ENCODE measurements at places on chromosomes 5 and 9.

DNA sequence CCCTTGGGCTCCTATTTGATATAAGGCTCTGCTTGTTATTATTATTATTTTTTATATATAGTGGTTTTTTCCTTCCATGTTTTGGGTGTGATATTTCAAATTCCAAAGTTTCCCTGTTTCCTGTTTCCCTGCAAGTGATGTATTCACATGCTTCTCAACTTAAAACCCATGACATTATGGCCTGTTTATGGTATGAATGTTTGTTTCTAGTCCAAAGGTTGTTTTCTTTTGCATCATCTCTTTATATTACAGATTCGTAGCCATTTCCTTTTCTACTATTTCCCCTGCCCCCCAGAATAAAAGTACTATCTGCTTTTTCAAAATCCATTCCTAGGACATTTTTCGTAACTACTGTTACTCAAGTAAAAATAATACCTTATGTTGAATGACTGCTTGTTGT is 7.5 kb downstream of the SEMA6A start:
- DNase-seq = no peak

GRCh38 chr9:107375001-107375400 is 91.9 kb downstream of the RAD23B start:
- no peak for DNase-seq

- DNase-seq = no peak
Observed at GRCh38 chr9:69645488-69645887, 26.7 kb downstream of the APBA1 start.

GRCh38 chr5:180785121-180785781 is 17.4 kb downstream of the MGAT1 start:
- DNase-seq = no peak

DNA sequence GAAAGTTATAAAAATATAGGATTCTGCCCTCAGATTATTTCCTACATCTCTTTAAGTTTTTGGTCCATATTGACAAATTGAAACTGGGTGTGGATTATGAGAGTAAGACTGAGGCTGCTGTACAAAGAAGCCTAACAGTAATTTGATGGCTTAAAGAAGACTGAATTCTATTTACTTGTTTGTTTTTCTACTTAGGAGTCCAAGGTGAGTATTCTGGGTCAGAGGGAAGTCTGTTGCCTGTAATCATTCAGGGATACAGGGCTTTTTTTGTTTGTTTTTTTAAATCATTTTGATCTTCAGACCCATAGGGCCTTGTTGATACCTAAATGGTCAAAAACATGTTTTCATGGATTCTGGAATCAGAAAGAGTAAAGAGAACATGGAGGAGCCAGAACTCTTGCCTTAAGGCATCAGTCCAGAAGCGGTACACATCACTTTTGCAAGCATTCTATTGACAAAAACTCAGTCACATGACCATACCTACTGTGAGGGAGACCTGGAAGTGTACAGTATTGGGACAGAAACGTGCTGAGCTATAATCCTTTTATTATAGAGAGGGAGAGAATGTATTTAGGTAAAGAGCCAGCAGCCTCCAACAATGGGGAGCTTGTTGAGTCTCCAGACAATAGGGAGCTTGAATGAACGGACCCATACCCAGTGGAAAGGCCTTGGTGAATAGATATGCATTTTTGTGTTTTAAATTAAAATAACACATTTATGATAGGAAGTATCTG is 102.7 kb downstream of the LRRC70 start:
- DNase-seq = no peak

- DNase-seq = no peak
Observed at GRCh38 chr9:111016016-111016415, 22.3 kb downstream of the LPAR1 start.

- no peak for DNase-seq
Observed at GRCh38 chr5:168304349-168304748, 12.9 kb downstream of the WWC1 start.

DNA sequence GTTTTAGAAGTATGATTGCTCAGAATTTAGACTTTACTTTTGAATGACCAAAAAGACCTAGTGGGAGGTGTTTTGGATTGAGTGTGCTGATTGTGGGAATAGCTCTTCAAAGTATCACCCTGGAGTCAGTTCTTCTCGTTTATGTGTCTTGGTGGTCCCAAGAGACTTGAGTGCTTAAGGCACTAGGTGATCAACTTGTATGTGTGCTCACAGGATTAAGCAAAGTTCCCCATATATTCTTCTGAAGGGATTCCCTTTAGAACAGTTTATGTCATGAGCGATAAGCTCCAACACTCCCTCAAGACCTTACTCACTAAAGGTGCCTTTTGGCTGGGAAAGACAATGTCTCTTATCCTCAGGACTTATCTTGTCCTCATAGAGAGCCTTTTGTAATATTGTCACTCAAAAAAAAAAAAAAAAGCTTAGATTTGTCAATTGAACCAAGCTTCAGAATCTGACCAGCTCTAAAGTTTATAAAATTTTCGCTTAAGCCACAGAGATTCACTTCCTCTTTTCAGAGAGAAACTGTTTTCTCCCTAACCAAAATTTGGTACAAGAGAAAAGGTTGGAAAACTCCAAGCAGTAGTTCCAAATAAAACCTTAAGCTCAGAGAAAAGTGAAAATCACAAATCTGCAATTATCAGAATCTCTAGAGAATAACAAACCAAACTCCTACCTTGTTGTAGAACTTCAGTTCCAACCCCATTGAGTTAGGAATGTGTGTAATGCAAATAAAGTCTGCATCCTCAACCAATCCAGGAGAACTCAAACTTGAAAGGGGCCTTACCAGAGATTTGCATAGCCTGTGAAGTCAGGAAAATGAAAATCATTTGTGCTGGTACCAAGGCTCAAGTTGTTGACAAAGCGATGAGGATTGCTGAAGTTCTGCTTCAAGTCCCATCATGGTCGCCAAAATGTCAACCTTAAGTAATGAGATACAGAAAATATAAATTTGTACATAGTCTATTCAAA is 40.0 kb upstream of the PDZD2 start:
- no peak for DNase-seq

GRCh38 chr5:179732918-179733771 is 523 bp downstream of the MAML1 start:
- DNase-seq = peak; percentile 23

DNA sequence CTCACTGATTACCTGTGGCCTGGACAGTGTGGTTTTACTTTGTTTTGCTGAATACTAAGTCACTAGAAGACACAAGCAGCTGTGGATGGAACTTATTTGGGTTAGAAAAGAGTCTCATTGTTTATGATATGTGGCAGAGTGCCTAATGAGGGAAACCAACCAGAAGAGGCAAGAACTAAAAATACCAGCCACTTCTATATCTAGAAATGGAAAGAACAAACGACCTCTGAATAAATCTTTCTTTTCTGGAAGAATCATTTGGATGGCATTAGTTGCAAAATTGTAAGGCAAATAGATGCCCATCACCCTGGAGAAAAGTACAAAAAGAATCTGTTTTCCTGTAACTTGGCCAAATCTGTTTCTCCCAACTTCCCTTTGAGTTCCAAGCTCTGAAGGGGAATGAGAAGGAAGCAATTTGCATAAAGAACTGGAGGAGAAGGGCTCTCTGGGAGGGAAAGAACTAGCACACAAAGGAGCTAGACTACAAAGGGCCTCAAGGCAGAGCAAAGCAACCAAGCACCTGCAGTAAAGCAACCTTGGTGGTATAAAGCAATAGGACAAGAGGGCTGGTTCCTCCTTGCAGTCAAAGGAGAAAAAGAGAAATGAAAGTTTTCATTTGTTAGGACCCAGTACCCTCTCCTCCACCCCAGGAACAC is 455.4 kb downstream of the CAAP1 start:
- DNase-seq = no peak

DNA sequence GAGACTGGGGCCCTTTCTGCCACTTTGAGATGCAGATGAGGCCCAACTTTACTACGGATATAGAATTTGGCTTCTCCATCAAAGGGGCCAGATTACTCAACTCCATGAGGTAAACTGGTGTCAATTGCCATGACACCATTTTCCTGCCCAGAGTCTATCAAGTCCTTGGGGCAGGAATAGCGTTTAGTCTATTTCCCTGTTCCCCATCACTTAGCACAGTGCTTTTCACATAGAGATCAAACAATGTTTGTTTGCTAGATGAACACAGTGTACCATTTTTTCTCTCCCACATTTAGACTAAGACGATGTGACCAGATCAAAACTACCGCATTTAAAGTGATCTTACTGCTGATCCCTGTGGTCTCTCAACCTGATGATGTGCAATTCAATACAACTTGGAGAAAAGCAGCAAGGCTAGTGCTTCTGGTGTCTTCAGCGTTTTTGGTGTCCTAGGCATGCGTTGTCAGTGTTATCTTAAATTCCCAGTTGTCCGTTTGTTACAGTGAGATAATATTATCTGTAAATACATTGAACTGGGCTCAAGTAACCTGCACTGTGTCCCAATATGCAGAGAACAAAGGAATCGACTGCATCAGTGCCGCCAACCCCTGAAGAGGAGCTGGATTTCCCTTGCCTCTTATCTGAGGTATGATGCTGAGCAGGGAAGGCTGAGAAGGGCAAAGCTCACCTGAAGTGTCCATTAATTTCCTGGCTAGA is 446.2 kb downstream of the PLK2 start:
- DNase-seq = no peak

GRCh38 chr9:107648153-107648715 is 158.7 kb upstream of the KLF4 start:
- DNase-seq = no peak

GRCh38 chr5:149837680-149838269 is 106.8 kb downstream of the PDE6A start:
- no peak for DNase-seq

GRCh38 chr9:133154097-133154989 is 9.4 kb downstream of the GBGT1 start:
- no peak for DNase-seq

DNA sequence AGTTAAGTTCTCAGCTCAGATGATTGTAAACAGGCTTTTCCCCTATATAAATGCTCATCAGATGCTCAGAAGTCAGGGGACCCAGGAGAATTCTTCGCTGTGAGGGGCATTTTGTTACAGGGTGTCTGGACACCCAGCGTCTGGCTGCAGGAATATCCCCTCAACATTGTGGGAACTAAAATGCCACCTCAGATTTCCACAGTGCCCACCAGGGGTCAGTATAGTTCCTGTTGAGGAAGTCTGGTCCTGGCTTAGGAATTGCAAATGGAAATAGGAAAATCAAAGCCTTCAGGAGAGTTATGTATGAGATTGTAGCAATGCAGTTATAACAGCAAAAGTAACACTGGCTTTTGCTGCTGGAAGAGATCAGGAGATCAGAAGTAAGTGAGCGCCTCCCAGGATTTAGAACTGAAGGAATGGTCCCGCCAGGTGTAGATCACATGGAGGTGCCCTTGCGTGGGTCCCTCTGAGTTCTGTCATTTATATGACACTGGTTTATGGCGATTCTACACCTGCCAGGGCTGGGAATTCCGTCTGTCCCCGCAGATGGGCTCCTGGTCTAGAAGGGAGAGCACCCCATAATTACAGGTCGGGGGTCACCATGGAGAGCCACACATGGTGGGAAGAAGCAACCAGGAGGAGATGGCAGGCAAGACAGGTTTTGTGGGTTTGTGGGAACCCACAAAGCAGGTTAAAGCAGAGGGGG is 47.1 kb upstream of the CTSL start:
- no peak for DNase-seq

- DNase-seq = no peak
Observed at GRCh38 chr5:95134326-95134725, 150.6 kb downstream of the MCTP1 start.

DNA sequence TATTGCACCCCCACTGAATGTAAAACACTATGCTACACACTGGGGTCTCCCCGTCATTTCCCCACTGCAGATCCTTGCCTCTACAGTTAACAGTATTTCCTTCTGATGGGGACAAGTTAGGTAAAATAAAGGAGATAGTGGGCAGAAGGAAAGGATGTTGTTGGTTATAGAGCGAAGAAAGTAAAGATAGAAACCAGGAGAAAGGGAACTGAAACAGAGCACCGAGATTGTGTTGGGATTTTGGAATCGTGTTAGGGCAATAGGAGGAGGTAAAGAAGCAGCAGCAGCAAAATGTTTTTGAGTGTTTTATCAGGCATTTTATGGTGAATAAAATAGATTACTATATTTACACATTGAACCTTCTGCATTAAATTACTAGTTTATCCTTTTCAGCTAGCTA is 60.0 kb downstream of the PAM start:
- no peak for DNase-seq

GRCh38 chr5:89471541-89471940 is 588.6 kb upstream of the MEF2C start:
- no peak for DNase-seq

GRCh38 chr5:146920351-146920881 is 41.9 kb upstream of the PPP2R2B start:
- no peak for DNase-seq

- no peak for DNase-seq
Observed at GRCh38 chr5:100469767-100470166, 65.4 kb upstream of the FAM174A start.

- DNase-seq = no peak
Observed at GRCh38 chr5:2505217-2505616, 246.3 kb downstream of the IRX2 start.

DNA sequence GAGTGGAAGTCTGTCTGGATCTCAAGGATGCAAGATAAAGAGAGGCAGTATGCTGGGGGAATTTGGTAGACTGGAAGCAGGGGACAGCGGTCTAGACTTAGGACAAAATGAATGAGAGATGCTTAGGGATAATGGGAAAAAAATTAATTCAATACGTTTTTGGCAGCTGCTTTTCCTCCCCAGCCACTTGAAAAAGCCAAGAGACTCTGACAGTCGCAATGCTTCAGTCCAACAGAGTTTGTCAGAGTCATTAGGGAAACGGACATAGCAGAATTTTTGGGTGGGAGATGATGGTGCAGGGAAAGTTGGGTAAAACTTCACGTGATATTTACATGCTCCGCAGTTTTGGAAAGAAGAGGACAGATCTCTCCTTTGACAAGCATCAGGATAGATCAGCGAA is 129.7 kb downstream of the GOLPH3 start:
- no peak for DNase-seq

DNA sequence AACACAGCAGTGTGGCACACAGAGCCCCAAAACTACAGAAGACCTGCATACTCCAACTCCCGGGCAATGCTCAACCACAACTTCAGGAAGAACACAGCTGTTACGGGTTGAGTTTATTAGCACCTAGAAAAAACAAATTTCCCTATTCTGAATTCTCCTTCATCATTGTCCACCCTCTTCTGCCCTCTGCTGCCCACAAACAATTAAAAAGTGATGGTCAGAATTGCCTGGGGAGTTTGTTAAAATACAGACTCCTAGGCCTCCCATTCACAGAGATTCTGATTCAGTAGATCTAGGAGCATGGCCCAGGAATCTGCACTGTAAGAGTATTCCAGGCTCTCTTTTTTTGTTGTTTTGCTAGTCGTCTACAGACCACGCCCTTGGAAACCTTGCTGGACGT is 310.6 kb downstream of the NDUFS4 start:
- DNase-seq = no peak

- no peak for DNase-seq
Observed at GRCh38 chr5:133321286-133321832, 269.5 kb downstream of the HSPA4 start.

- DNase-seq = peak; percentile 73
Observed at GRCh38 chr9:35736201-35736633, 3.8 kb downstream of the CREB3 start.
